Activated naive CD4-positive, alpha-beta T cell treated with anti-CD3 and anti-CD28 coated beads for 36 hours (primary cell): ENCODE measurements at places on chromosomes 16 and 17. TPM values are rescaled to one million over a fixed set of nuclear protein-coding genes. Genes with fewer than 3 reads are reported as not detected.
A peak's percentile ranks its signal among the peaks of the same experiment; 100 is the strongest.

Gene TNP2
- total RNA-seq, result not detected

DNA sequence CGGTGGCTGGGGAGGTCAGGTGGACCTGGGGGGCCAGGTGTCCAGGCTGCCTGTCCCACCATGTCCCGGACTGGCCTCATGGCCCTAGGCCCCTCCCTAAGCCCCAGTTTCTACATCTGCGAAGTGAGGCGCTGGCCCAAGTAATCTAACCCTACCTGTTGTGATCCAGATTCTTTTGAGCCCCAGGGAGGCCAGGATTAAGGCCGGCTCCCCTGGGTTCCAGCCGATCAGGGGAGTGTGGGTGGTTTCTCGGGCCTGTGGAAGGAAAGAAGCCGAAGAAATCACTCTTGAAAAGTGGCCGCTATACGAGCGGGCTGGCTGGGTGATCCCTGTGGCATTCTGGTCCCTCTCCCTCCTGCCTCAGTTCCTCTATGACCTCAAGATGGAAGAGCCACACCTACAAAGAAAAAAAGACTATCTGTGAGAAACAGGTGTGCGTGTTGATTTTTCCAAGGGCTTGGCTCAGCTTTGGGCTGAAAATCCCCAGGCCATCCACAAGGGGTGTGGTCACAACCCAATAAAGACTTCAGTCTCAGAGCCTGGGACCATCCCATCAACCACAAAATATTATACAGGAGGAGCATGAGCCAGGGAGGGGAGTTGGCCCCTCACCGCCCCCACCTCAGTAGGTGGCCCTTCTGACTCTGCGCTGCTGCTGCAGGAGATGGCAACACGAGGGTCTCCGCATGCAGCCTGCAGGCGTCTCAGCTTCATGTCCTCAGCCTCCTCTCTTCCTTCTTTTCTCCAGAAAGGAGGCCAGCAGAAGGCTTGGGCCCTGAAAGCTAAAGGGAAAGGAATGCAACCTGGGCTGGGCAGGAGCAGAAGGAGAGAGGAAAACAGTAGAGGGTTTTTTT is 20.3 kb downstream of the GPR142 start:
- H3K4me3 ChIP-seq, result no peak overlapping the region
- no peaks in the 10 kb centered on the region for H3K27me3 ChIP-seq
- no peaks in the 10 kb centered on the region for H3K4me1 ChIP-seq
- H3K27ac ChIP-seq, result no peak overlapping the region
- DNase-seq, result no peak
- no peaks in the 10 kb centered on the region for H3K36me3 ChIP-seq

Gene SENP3
- 46.9 TPM for total RNA-seq

GRCh38 chr17:72338304-72338703 is 217.5 kb downstream of the SOX9 start:
- peaks cover 22% of the 10 kb centered on the region for H3K27me3 ChIP-seq
- no peak overlapping the region for H3K4me3 ChIP-seq
- no peaks in the 10 kb centered on the region for H3K4me1 ChIP-seq
- no peaks in the 10 kb centered on the region for H3K36me3 ChIP-seq
- DNase-seq, result no peak
- no peak overlapping the region for H3K27ac ChIP-seq

GRCh38 chr16:29710227-29711219 is 31.5 kb downstream of the QPRT start:
- peak; percentile 64 for DNase-seq
- H3K4me3 ChIP-seq, result no peak overlapping the region
- H3K27me3 ChIP-seq, result no peaks in the 10 kb centered on the region
- peaks cover 15% of the 10 kb centered on the region for H3K4me1 ChIP-seq

- H3K4me1 ChIP-seq, result peaks cover 47% of the 10 kb centered on the region
- H3K27me3 ChIP-seq, result no peaks in the 10 kb centered on the region
- H3K4me3 ChIP-seq, result peak overlapping the region; percentile 36
- peaks cover 37% of the 10 kb centered on the region for H3K36me3 ChIP-seq
These were observed 3.0 kb downstream of the ARHGDIA start for GRCh38 chr17:81867991-81868673.

Gene MPV17L
- not detected for total RNA-seq

- no peaks in the 10 kb centered on the region for H3K4me1 ChIP-seq
- H3K27ac ChIP-seq, result no peak overlapping the region
- DNase-seq, result peak; percentile 80
- no peak overlapping the region for H3K4me3 ChIP-seq
- no peaks in the 10 kb centered on the region for H3K36me3 ChIP-seq
These were observed 16.2 kb downstream of the CHST4 start for GRCh38 chr16:71542377-71542776.

Gene PGS1
- total RNA-seq, result 73.1 TPM

- peak overlapping the region; percentile 61 for H3K4me3 ChIP-seq
- peaks cover 10% of the 10 kb centered on the region for H3K27me3 ChIP-seq
- H3K36me3 ChIP-seq, result no peaks in the 10 kb centered on the region
- peak; percentile 13 for DNase-seq
- H3K4me1 ChIP-seq, result peaks cover 4% of the 10 kb centered on the region
- H3K27ac ChIP-seq, result no peak overlapping the region
These were observed 8.4 kb upstream of the TRPV2 start for GRCh38 chr17:16406742-16407674.

DNA sequence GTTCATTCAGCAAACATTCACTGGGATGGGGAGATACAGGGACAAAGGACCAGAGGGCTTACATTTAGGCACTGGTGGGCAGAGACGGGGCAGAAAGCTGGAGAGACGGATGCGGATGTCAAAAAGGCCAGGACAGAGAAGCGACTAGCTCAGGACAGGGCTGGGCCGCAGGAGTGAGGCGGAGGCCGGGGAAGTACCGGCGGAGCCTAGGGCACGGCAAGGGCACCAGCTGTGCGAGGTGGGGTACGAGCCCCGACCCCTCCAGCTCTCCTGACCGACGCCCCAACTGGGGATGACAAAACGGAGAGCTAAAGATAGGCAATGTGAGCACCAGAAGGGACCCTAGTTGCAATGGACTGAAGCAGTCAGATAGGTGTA is 3.9 kb upstream of the SGCA start:
- no peaks in the 10 kb centered on the region for H3K36me3 ChIP-seq
- DNase-seq, result no peak
- no peaks in the 10 kb centered on the region for H3K27me3 ChIP-seq
- H3K27ac ChIP-seq, result peak overlapping the region; percentile 96
- H3K4me1 ChIP-seq, result peaks cover 35% of the 10 kb centered on the region

Gene HOXB5
- not detected for total RNA-seq

Gene MMP28
- total RNA-seq, result 0.35 TPM

DNA sequence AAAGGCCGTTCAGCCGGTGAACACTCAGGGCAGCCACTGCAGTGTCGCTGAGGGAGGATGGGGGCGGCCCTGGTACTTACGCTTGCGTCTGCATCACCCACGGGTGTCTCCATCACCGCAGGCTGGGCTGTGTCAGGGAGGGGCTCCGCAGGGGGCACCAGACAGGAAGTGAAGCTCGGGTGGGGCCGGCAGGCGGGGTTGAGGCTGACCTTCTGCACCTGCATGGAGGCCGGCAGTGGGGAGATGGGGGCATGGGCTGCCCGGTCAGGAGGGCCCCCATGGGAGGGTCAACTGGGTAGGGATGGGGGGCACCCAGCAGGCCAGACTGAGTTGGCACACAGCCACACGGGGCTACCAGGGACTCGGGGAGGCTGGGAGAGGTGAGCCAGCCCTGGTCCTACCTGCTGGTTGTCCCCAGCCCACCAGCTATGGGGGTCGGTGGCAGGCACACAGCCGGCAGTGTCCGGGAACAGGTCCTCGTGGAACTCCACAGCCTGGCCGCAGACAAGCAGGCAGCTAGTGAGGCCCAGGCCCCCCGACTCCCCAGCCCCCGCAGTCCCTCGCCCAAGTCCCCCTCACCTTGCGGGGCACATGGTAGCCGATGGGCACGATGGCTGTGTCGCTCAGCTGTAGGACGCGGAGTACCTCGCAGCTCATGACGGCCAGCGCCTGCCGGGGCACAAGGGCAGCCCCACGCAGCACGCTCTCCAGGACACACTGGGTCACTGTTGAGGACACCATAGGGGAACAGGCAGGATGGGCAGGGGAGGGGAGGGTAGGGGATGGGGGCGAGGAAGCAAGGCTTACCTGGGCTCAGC is 7.2 kb upstream of the VASN start:
- no peak overlapping the region for H3K4me3 ChIP-seq
- no peak overlapping the region for H3K27ac ChIP-seq
- no peaks in the 10 kb centered on the region for H3K27me3 ChIP-seq
- H3K36me3 ChIP-seq, result peaks cover 3% of the 10 kb centered on the region
- DNase-seq, result no peak
- no peaks in the 10 kb centered on the region for H3K4me1 ChIP-seq

Gene PCYT2
- 16.6 TPM for total RNA-seq

Gene CLEC18A
- total RNA-seq, result 0.17 TPM

GRCh38 chr16:49341706-49342105 is 31.9 kb upstream of the C16orf78 start:
- no peaks in the 10 kb centered on the region for H3K4me1 ChIP-seq
- peaks cover 20% of the 10 kb centered on the region for H3K27me3 ChIP-seq
- no peak overlapping the region for H3K27ac ChIP-seq

DNA sequence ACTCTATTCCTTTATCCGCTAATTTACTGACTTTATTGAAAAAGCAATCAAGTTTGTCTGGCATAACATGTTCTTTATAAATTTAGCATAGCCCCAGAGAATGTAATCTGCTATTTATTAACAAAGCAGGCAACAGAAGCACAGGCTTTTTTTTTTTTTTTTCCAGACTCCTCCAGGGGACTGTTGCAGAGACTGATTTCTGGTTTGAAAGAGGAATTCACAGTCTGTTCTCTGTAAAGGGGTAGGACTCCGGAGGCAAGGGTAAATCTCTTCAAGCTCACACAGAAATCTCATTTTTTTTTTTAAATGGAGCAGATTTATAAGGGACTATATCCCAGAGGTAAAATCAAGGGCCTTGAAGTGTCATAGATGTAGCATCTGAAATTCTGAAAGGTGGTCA is 1386.5 kb upstream of the CDH8 start:
- no peaks in the 10 kb centered on the region for H3K27me3 ChIP-seq
- no peaks in the 10 kb centered on the region for H3K36me3 ChIP-seq
- no peaks in the 10 kb centered on the region for H3K4me1 ChIP-seq
- no peak overlapping the region for H3K27ac ChIP-seq
- no peak for DNase-seq

GRCh38 chr17:19348806-19349205 is 13.7 kb downstream of the B9D1 start:
- H3K36me3 ChIP-seq, result no peaks in the 10 kb centered on the region
- H3K27me3 ChIP-seq, result no peaks in the 10 kb centered on the region
- no peaks in the 10 kb centered on the region for H3K4me1 ChIP-seq
- DNase-seq, result no peak
- H3K27ac ChIP-seq, result no peak overlapping the region
- H3K4me3 ChIP-seq, result no peak overlapping the region

Gene CCL17
- not detected for total RNA-seq

DNA sequence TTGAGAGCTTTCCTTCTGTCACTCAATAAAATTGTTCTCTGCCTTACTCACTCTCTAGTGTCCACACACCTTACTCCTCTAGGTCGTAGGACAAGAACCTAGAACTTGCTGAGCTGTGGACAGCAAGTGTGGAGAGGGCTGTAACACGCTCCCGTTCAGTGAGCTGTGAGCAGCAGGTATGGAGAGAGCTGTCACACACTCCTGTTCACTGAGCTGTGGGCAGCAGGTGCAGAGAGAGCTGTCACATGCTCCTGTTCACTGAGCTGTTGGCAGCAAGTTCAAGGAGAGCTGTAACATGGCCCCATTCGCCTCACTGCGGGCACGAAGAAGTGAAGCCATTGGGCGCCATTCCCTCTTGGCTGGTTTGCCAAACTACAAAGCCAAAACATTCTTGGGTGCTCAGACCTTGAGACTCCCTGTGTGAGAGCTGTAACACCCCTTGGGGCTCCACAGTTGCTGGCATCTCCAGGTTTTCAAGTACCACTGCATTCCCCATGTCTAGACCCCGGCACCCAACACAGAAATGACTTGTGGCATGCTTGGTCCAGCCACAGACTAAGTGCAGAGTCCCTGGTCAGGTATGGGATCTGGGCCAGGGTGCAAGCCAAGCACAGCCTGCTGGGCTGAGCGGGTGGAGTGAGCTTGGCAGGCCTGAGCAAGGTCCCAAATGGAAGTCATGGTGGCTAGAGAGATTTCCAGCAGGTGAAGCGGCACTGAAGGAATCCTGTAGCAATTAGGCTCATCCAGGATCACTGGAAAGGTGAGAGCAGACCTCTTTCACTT is 608.0 kb upstream of the CDH8 start:
- no peaks in the 10 kb centered on the region for H3K27me3 ChIP-seq
- DNase-seq, result no peak
- H3K4me1 ChIP-seq, result no peaks in the 10 kb centered on the region
- H3K27ac ChIP-seq, result no peak overlapping the region

Gene PHF23
- 8.4 TPM for total RNA-seq

DNA sequence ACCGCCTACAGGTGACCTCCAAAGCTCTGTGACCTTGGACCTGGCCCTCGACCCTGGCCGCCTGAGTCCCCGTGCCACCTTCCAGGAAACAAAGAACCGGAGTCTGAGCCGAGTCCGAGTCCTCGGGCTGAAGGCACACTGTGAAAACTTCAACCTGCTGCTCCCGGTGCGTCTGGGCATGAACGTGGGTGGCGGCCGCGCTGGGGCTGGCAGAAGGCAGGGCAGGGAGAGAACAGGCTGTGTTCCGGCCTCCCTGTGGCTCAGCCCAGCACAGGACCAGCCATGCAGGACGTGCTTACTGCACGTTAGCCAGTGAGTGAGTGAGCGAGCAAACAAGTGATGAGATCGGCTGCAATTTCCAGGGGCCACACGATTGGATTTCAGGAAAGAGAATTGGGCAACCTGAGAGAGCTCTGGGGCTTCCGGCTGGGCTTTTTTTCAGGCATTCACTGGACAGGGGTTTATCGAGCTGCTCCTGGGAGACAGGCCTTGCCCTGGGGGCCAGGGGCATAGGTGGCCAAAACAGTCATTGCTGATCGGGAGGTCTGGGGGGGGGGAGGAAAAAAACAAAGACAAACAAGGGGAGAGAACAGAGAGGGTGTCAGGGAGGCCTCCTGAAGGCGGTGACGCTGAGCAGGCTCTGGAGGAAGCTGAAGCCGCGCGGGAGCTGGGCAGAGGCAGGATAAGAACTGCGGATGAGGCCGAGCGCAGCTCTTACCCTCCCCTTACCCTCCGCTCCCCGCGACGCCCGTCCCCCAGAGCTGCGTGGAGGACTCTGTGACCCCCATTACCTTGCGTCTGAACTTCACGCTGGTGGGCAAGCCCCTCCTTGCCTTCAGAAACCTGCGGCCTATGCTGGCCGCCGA is 16.9 kb downstream of the ITGAX start:
- H3K4me3 ChIP-seq, result no peak overlapping the region
- H3K27me3 ChIP-seq, result no peaks in the 10 kb centered on the region
- H3K27ac ChIP-seq, result no peak overlapping the region
- no peaks in the 10 kb centered on the region for H3K36me3 ChIP-seq
- DNase-seq, result no peak

Gene CES5A
- total RNA-seq, result not detected

DNA sequence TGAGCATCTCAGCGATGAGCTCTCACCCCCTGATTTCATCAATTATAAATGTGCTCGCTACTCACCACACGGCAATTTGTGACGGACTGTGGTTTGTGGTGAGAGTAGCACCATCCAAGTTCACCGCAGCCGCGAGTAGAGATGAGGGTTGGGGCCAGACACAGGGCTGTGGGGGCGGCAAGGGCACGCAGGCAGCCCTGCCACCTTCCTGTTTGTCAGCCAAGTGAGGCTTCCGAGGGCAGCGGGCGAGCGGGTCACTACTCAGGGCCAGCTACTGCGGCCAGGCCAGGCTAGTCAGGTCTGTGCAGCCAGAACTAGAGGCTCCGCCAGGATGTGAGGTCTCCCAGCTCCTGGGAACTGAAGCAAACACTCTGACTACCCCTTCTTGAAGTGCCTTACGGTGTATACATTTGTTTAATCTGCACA is 39.6 kb upstream of the MEOX1 start:
- peak; percentile 44 for DNase-seq
- no peak overlapping the region for H3K4me3 ChIP-seq
- H3K4me1 ChIP-seq, result peaks cover 5% of the 10 kb centered on the region

Gene EME1
- 68.9 TPM for total RNA-seq

GRCh38 chr16:88614818-88615580 is 23.4 kb upstream of the IL17C start:
- DNase-seq, result no peak
- peaks cover 10% of the 10 kb centered on the region for H3K4me1 ChIP-seq
- H3K27ac ChIP-seq, result no peak overlapping the region
- no peaks in the 10 kb centered on the region for H3K27me3 ChIP-seq
- H3K36me3 ChIP-seq, result peaks cover 22% of the 10 kb centered on the region
